Left renal pelvis (tissue), 4 donors: ENCODE measurements at places on chromosomes 6 and 20. TPM values are rescaled to one million over a fixed set of nuclear protein-coding genes. Genes with fewer than 3 reads are reported as not detected.

The GPSM3 gene
- 8.0 TPM for polyA plus RNA-seq

The FAM209B gene
- 0.34 TPM for polyA plus RNA-seq

The C6orf118 gene
- polyA plus RNA-seq = 3.8 TPM

The MYO6 gene
- polyA plus RNA-seq = 94.2 TPM

The HLA-DQB2 gene
- polyA plus RNA-seq = 1.1 TPM

The ENPP5 gene
- polyA plus RNA-seq = 16.1 TPM

The LY6G6F gene
- polyA plus RNA-seq = not detected

The TNXB gene
- 98.0 TPM for polyA plus RNA-seq

The RHAG gene
- 0.63 TPM for polyA plus RNA-seq

The HSPA12B gene
- polyA plus RNA-seq = 13.9 TPM

The ZNF341 gene
- 2.7 TPM for polyA plus RNA-seq

The TREM2 gene
- 0.26 TPM for polyA plus RNA-seq

The EGFL8 gene
- 24.5 TPM for polyA plus RNA-seq

The CST3 gene
- polyA plus RNA-seq = 185 TPM

The ARFGEF2 gene
- polyA plus RNA-seq = 15.7 TPM

The TMEM74B gene
- 1.9 TPM for polyA plus RNA-seq

The SRSF12 gene
- 19.4 TPM for polyA plus RNA-seq

The LTB gene
- 0.66 TPM for polyA plus RNA-seq

The NCOA5 gene
- 59.8 TPM for polyA plus RNA-seq

The ALDH8A1 gene
- 32.8 TPM for polyA plus RNA-seq

The ZNF311 gene
- polyA plus RNA-seq = 6.9 TPM

The RAET1G gene
- polyA plus RNA-seq = 0.99 TPM

The GLO1 gene
- 193 TPM for polyA plus RNA-seq

The KCNK5 gene
- polyA plus RNA-seq = 11.5 TPM

The ARMC12 gene
- polyA plus RNA-seq = 0.42 TPM

The PI16 gene
- 0.61 TPM for polyA plus RNA-seq

The RSPH3 gene
- polyA plus RNA-seq = 7.1 TPM

The STAU1 gene
- polyA plus RNA-seq = 116 TPM

The PTK7 gene
- 228 TPM for polyA plus RNA-seq

The SRMS gene
- 0.17 TPM for polyA plus RNA-seq

The RAD21L1 gene
- not detected for polyA plus RNA-seq

The GPX5 gene
- not detected for polyA plus RNA-seq

The NKAPL gene
- 3.0 TPM for polyA plus RNA-seq

The KIF25 gene
- polyA plus RNA-seq = 0.87 TPM

The DYNLT2 gene
- polyA plus RNA-seq = 2.7 TPM

The MKKS gene
- 21.9 TPM for polyA plus RNA-seq
